IMR-90 (cell line): ENCODE measurements at places on chromosomes 12 and 14. TPM values are rescaled to one million over a fixed set of nuclear protein-coding genes. Genes with fewer than 3 reads are reported as not detected.

GRCh38 chr12:79897617-79898016, 37.3 kb downstream of the PPP1R12A start:
- H3K36me3 ChIP-seq, result no peaks in the 10 kb centered on the region
- H3K27me3 ChIP-seq, result no peaks in the 10 kb centered on the region
- no peak overlapping the region for H3K4me3 ChIP-seq
- peak; percentile 95 for DNase-seq
- H3K27ac ChIP-seq, result no peak overlapping the region

DNA sequence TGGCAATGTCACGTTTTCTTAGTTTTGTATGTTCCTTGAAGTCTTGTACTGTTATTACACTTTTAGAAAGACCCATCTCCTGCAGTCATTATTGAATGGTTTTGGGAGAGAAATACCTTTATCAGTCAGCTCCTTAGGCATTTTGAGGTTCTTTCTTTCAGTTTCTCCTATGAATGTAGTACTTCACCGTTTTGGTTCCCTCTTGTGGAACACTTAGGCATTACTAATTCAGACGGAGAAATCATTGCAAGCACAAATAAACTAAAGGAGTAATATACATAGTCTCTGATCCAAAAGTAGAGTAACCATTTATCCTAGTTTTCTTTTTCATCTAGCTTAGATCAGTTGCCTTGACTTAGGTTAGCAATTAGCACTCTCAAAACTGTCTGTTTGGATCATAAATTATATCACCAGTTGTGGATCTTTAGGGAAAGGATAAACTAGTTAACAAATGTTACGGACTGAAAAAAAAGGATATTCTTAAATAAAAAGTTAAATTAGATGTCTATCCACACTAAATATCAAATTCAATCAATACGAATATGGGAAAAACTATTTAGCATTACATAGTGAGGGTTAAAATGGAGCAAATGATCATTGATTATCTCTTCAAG, 1538.3 kb upstream of the SEL1L start:
- H3K27me3 ChIP-seq, result no peaks in the 10 kb centered on the region
- H3K4me3 ChIP-seq, result no peak overlapping the region
- H3K4me1 ChIP-seq, result no peaks in the 10 kb centered on the region
- H3K27ac ChIP-seq, result no peak overlapping the region
- H3K36me3 ChIP-seq, result no peaks in the 10 kb centered on the region
- peak; percentile 19 for DNase-seq

- no peak overlapping the region for H3K27ac ChIP-seq
- no peak overlapping the region for H3K4me3 ChIP-seq
- DNase-seq, result no peak
- H3K27me3 ChIP-seq, result peaks cover 2% of the 10 kb centered on the region; the same call in 1 of the 2 replicates
- no peaks in the 10 kb centered on the region for H3K4me1 ChIP-seq
Measured at GRCh38 chr12:115584156-115584555, 693.3 kb downstream of the MED13L start.

DNA sequence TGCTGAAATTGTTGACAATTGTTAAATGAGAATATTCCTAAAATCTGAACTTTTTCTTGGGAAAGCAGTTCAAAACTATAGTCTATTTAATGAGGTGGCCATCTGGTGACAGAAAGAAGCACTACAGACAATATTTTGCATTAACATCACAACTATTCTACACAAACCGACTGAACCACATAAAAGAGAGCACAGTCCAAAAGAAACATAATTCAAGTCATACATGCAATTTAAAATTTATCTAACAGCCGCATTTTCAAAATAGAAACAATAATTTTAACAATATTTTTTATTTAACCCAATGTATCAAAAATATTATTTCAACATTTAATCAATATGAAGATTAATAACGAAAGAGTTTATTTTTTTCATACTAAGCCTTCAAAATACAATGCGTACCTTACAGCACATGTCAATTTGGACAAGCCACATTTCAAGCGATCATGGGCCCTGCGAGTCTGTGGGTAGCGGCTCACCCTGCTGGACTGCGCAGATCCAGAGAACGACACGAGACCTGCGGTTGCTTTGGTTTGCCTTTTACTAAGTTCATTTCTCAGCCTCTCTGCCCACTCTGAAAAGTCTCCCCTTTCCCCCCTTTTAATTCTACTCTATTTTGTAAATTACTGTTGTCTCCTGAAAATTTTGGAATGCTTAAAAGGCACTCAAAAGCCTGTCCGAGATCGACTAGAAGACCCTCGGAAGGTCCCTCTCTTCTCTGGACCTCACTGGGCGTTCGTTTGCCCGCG, 947 bp upstream of the LRRC9 start:
- H3K27ac ChIP-seq, result no peak overlapping the region
- no peaks in the 10 kb centered on the region; the same call in 1 of the 2 replicates for H3K4me1 ChIP-seq
- peak overlapping the region; percentile 24; the same call in 1 of the 2 replicates for H3K4me3 ChIP-seq
- H3K27me3 ChIP-seq, result peaks cover 21% of the 10 kb centered on the region

DNA sequence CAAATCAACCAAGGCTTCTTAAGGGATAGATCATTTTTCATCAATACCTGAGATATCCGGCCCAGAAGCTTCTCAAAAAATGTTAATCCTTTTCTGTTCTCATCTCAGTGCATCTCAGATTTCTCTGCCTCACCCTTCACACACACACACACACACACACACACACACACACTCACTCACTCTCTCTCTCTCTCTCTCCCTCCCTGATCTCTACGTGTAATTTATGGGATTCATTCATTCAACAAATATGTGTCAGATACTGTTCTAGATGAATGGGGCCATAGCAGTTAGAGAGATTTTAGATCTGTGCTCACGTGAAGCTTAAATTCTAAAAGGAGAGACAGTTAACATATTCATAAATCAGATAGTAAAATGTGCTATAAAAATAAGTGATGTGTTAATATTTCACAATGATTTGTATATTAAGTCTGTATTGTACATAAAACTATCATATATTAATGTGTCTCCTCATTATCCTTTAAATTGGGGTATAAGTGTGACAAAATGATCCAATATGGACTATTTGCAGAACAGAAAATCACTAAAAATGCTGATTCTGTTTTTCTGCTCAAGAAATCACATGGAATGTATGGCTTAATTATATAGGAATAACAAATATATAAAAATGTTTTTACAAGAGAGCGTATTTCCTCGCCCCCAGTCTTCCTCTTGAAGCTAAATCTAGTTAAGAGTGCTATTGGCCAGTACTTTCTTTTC, 7.3 kb upstream of the FRMD6 start:
- H3K4me3 ChIP-seq, result no peak overlapping the region
- H3K27ac ChIP-seq, result no peak overlapping the region
- H3K4me1 ChIP-seq, result peaks cover 1% of the 10 kb centered on the region; the same call in 1 of the 2 replicates
- H3K36me3 ChIP-seq, result peaks cover 2% of the 10 kb centered on the region; the same call in 1 of the 2 replicates
- peak; percentile 58 for DNase-seq

- no peak overlapping the region for H3K4me3 ChIP-seq
- H3K27me3 ChIP-seq, result no peaks in the 10 kb centered on the region
- H3K27ac ChIP-seq, result 0 out of 2 replicates have a peak overlapping the region, but pooled peaks have one; percentile 25
- H3K36me3 ChIP-seq, result peaks cover 3% of the 10 kb centered on the region
- DNase-seq, result peak; percentile 97
- peaks cover 17% of the 10 kb centered on the region for H3K4me1 ChIP-seq
Measured at GRCh38 chr12:27573972-27574371, 50.0 kb downstream of the PPFIBP1 start.

- H3K36me3 ChIP-seq, result peaks cover 15% of the 10 kb centered on the region
- H3K27ac ChIP-seq, result no peak overlapping the region
- H3K4me3 ChIP-seq, result no peak overlapping the region
- peaks cover 8% of the 10 kb centered on the region for H3K4me1 ChIP-seq
Measured at GRCh38 chr14:91159906-91160305, 46.0 kb downstream of the DGLUCY start.

GRCh38 chr14:103859416-103860202, 12.2 kb upstream of the PPP1R13B start:
- H3K4me3 ChIP-seq, result no peak overlapping the region
- H3K27ac ChIP-seq, result no peak overlapping the region
- H3K36me3 ChIP-seq, result no peaks in the 10 kb centered on the region
- no peak for DNase-seq

- no peak for DNase-seq
- H3K4me3 ChIP-seq, result no peak overlapping the region
- no peak overlapping the region for H3K27ac ChIP-seq
- H3K4me1 ChIP-seq, result peaks cover 6% of the 10 kb centered on the region; the same call in 1 of the 2 replicates
Measured at GRCh38 chr12:6774499-6775062, 2.3 kb downstream of the LAG3 start.

DNA sequence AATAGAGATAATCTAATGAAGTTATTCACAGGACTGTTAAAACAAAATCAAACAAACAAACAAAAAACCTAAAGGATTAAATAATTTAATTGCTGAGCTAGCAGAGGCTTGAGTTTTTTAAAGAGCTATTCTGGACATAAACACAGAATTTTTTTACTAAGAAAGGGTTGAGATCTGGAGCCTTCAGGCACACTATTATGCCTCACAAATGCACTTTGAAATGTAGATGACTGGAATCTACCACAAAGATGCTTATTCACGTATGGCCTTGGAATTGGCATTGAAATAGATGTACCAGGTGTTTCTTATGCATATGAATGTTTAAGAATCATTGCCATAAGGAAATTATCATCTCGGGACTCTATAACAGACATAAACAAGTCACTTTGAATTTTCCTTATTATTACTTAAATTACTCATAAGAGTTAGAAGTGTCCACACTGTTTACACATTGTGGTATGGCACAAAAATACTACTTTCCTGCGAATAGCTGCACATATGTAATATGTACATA, 21.6 kb downstream of the PUS7L start:
- H3K4me3 ChIP-seq, result no peak overlapping the region
- no peaks in the 10 kb centered on the region for H3K27me3 ChIP-seq
- DNase-seq, result peak; percentile 51
- H3K36me3 ChIP-seq, result peaks cover 9% of the 10 kb centered on the region
- peak overlapping the region; percentile 40; the same call in 1 of the 2 replicates for H3K27ac ChIP-seq

- no peak overlapping the region for H3K4me3 ChIP-seq
- H3K27me3 ChIP-seq, result no peaks in the 10 kb centered on the region
- no peak for DNase-seq
- H3K27ac ChIP-seq, result no peak overlapping the region
- H3K4me1 ChIP-seq, result no peaks in the 10 kb centered on the region
Measured at GRCh38 chr12:39277416-39277815, 165.5 kb downstream of the KIF21A start.

GRCh38 chr12:14575585-14575984, 7.9 kb upstream of the PLBD1 start:
- H3K27ac ChIP-seq, result no peak overlapping the region
- no peaks in the 10 kb centered on the region for H3K36me3 ChIP-seq
- H3K27me3 ChIP-seq, result no peaks in the 10 kb centered on the region
- no peak for DNase-seq
- H3K4me1 ChIP-seq, result no peaks in the 10 kb centered on the region
- no peak overlapping the region for H3K4me3 ChIP-seq

DNA sequence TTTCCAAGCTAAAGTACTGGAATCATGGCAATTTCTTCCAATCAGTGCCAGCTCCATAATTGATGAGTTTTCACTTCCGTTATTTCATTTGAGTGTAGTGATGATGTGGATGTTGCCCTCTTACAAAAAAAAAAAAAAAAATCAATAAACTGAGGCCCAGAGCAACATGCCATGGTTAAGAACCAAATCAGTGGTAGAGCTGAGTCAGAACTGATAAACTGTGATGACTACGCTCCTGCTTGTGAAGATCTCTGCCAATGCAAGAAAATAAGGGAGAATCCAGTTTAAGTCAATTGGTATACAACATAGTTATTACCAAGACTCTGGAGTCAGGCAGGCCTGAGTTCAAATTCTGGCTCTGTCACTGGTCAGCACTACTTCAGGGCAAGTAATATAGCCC, 102.7 kb downstream of the GPR135 start:
- DNase-seq, result peak; percentile 79
- H3K27ac ChIP-seq, result no peak overlapping the region
- H3K36me3 ChIP-seq, result no peaks in the 10 kb centered on the region; the same call in 1 of the 2 replicates

DNA sequence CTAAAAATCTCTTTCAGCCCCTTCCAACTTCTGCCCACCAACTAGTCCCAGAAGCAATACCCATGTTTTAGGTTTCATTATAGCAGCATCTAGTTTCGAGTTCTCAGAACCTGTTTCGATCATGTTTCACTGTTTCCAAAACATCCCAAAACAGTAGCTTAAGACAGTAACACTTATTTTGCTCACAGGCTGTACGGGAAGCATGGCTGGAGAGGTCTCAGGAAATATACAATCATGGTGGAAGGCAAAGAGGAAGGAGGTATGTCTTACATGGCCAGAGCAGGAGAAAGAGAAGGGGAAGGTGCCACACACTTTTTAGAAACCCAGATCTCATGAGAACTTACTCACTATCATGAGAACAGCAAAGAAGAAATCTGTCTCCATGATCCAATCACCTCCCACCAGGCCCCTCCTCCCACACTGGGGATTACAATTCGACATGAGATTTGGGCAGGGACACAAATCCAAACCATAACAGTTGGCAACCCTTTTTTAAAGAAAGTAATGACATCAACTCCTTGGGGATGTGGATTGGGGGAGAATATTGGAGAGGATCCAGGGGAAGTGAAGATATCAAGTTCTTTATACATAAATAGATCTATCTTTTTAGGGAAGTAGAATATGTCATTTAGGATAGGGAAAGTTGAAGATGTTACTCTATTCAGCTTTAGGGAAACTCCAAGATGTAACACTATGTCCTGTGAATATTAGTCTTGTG, 269.9 kb upstream of the PLEKHG7 start:
- 0 out of 2 replicates have a peak, but pooled peaks cover 2% of the 10 kb centered on the region for H3K27me3 ChIP-seq
- no peaks in the 10 kb centered on the region for H3K36me3 ChIP-seq
- no peak overlapping the region for H3K4me3 ChIP-seq
- no peaks in the 10 kb centered on the region for H3K4me1 ChIP-seq

GRCh38 chr12:79834712-79835376, 100.1 kb downstream of the PPP1R12A start:
- no peaks in the 10 kb centered on the region for H3K4me1 ChIP-seq
- no peaks in the 10 kb centered on the region for H3K27me3 ChIP-seq
- no peak overlapping the region for H3K27ac ChIP-seq
- H3K36me3 ChIP-seq, result peaks cover 17% of the 10 kb centered on the region

The PARP11 gene
- 1.7 and 1.8 TPM in 2 replicates for total RNA-seq

The UBE2N gene
- 64.5 and 90.3 TPM in 2 replicates for total RNA-seq

The SIX6 gene
- not detected in 2 replicates for total RNA-seq
